ENCODE measurements at places on chromosomes 1 and 21.

DNA sequence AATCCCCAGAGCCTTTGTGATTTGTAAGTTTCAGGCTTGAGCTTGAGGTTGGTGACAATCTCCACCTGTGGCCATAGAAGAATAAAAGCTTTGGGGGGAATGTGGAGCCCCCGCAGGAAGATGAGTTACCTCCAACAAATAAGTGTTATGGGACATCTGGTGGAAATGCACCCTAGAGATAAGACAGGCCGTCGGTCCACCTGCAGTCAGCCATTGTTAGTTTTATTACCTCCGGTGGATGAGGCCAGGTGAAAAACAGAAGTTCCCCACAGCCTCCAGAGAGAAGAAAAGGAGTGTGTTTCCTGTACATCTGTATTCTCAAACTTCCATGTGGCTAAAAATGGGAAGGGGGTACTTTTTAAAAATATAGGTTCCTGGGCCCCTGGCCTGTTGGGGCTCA lies 137.4 kb downstream of the KAZN start:
- no peak for DNase-seq

DNA sequence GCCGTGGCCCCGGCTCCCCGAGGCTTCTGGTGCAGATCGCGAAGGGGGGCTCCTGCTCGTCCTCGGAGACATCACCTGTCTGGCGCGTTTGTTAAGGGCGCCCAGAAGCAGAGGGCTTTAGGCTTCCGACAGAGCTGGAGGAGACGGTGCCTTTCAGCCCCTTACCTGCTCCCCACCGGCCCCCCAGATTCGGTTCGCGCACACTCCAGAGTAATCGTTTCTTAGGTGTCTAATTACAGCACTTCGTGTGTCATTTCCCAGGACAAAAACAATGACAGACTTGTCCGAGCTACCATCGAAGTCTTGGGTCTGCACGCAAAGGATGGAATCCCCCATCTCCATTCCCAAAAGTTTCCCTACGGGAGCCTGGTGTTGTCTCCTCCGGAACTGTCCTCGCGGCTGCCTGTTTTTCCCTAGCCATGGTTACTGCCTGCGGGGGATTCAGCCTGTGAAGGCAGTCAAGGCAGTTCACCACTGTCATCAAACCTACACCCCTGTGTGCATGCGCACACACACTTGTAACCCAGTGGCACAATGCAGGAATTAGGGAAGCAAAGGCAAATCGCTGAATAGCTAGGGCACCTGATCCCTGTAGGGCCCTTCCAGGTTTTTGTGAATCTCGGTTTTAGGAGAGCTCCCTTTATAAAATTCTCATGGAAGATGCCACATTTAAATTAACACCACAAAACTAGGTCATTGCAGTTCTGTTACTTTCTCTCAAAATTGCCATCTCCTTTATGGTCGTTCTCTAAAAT lies 738 bp upstream of the CDC42BPA start:
- DNase-seq, result no peak

- no peak for DNase-seq
Observed at GRCh38 chr21:39451332-39452206, at the start of gene SH3BGR. Gene SH3BGR (plus strand): TSS chr21:39451970. CDS start chr21:39452097, 127 bp downstream.

DNA sequence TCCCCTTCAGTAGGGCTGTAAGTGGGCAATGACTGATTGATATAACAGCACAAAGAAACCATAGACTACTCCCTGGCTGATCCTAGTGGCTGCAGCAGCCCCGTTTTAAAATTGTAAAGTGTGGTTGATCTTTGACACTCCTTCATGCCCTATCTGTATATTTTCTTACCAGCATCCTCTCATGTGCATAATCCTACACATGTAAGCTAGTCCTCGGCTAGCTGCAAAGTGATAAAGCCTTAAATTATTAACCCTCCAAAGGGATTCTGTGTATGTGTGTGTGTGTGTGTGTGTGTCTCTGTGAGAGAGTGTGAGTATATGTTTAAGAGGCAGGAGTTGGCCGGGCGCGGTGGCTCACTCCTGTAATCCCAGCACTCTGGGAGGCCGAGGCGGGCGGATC lies 30.8 kb upstream of the CDC14A start:
- DNase-seq, result no peak

DNA sequence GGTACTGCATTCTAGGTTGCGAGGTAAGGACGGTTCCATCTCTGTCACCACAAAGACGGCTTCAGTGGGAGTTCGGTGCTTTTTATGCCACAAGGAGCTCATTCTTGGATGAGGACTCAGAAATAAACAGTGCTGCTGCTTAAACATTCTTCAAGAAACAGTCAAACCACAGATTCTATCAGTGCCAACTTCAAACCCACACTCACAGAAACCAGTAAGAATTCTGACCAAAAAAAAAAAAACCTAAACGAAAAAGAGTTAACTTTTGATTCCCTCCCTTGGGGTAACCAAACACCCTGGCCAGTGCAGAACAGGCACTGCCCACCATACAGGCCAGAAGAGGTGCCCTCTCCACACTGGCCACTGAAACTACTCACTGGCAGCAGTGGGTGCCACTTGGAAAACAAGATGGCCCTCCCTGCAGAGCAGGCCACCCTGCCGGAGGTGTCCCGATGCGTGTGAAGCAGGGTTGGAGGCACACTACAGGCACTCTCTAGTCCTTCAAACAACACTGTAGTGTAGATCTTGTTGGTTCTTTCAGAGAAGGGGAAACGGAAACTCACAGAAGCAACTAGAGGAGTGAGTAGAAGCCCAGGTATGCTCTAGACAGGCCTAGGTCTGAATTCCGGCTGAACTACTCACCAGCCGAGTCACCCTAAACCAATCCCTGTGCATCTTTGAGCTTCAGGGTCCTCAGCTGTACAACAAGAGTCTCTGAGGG lies 87.3 kb upstream of the TLR5 start:
- DNase-seq, result no peak

GRCh38 chr1:18572022-18572880 lies 58.4 kb upstream of the PAX7 start:
- DNase-seq, result no peak
